ENCODE measurements at places on chromosomes 1 and 21.

DNA sequence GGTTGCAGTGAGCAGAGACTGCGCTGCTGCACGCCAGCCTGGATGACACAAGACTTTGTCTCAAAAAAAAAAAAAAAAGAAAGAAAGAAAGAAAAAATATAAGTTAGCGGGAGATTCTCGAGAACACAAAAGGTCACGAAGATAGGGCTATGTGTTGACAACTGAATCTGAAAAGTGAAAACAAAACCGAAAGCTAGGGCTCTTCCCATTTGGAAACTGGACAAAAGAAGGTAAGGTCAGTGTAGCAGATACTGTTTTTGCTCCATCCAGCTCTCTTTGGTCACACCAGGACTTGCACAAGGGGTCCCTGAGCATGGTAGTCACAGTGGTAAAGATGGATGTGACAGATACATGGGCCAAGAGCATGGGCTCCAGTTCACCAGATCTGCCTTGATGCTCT is 60.4 kb upstream of the MAP10 start:
- no peak for DNase-seq

GRCh38 chr1:7785108-7785507 is 1.0 kb downstream of the PER3 start:
- no peak for DNase-seq

GRCh38 chr21:46168659-46169386 is 13.4 kb upstream of the FTCD start:
- DNase-seq: no peak

DNA sequence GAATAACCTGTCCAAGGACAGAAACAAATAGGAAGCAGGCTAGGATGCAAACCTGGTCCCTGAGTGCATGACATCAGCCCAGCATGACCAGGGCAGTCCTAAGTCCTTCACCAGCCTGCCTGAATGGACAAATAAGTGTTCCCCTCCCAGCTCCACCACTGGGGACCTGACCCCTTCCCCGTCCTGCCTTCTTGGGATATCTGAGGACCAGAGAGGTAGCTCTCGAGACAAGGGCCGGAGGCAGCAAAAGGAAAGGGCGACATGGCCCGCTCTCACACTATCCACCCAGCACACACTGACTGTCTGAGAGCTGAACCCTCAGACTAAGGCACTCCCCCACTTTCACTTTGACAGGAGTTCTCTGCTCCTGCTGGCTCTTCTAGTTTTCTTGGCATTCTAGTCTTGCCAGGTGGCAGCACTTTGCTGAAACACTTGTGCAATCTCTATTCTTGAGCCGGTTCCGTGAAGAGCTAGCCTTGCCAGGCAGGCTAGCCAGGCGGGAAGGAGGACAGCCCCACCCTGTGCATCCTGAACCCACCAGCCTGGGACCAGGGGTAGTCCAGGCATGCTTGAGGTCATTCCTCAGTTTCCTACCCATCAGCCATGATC is 251.1 kb upstream of the RAB4A start:
- DNase-seq: no peak

DNA sequence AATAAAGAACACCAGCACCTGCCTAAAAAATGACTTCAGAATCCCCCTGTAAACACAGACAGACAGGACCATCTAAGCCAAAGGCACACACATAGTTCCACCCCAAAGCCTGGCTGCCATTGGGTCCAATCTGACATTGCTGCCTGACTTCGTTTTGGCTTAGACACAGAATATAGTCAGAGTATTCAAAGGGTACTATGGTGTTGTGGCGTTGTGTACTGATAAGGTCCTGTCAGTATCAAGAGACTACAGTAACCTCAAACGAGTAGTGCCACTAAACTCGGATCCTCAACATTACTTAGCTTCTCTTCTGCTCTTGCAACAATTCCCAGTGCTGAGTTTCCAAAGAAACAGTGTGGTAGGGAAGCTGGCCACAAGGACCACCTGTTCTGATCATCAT is 169.3 kb upstream of the NR5A2 start:
- no peak for DNase-seq

- no peak for DNase-seq
Observed at GRCh38 chr1:24045771-24046170, 65.6 kb upstream of the SRSF10 start.

GRCh38 chr1:193221651-193222050 is 35.2 kb upstream of the B3GALT2 start:
- DNase-seq: no peak

GRCh38 chr21:20944139-20944538 is 54.1 kb upstream of the NCAM2 start:
- no peak for DNase-seq

DNA sequence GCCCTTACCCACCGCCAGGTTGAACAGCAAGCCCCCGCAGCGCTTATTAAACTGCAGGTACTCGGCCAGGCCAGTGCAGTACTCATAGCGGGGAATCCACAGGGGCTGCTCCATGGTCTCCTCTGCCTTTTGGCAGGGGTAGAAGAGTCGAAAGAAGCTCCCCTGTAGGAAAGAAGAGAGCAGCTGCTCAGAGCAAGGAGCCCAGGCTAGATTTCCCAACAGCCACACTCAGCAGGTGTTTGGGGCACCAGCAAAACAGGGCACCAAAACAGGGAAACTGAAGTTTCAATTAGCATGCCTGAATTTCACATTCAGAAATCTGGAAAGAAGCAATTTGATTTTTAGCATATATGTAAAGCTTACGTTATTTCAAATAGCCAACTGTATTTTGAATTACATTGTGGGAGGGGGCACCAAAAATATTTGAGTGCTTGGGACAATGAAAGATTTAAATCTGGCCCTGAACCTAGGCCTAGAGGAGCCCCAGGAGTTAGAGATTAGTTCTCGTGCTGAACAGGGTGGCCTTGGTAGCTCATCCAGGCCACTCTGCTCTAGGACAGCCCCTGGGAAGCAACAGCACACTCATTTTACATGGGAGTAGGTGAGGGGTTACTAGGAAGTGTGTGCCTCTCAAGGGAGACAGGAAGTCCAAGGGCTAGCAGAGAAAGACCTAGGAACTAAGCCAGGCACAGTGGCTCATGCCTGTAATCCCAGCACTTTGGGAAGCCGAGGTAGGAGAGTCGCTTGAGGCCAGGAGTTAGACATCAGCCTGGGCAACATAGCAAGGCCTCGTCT is 8.2 kb downstream of the PAFAH2 start:
- no peak for DNase-seq

DNA sequence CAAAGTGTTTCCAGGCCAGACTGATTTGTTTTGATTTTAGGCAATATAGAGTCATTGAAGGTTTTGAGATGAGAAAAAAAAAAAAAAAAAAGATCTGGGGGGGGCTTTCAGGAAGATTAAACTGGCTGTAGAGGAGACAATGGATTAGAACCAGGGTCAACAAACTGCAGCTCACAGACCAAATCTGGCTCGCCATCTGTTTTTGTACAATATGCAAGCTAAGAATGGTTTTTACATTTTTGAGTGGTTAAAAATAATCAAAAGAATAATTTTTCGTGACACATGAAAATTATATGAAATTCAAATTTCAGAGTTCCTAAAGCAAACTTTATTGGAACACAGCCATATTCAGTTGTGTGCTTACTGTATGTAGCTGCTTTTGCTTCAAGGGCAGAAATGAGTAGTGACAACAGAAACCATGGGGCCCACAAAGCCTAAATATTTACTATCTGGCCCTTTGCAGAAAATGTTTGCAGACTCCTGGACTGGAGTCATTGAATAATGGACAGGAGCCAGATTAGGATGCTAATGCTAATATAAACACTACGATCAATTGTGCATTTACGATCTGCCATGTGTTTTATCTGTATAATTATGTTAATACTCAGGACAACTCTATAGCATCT is 375.7 kb upstream of the DAB1 start:
- DNase-seq: no peak

- no peak for DNase-seq
Observed at GRCh38 chr1:45608175-45609156, 15.4 kb downstream of the CCDC17 start.

- DNase-seq: no peak
Observed at GRCh38 chr21:18334066-18334465, 69.5 kb downstream of the TMPRSS15 start.

DNA sequence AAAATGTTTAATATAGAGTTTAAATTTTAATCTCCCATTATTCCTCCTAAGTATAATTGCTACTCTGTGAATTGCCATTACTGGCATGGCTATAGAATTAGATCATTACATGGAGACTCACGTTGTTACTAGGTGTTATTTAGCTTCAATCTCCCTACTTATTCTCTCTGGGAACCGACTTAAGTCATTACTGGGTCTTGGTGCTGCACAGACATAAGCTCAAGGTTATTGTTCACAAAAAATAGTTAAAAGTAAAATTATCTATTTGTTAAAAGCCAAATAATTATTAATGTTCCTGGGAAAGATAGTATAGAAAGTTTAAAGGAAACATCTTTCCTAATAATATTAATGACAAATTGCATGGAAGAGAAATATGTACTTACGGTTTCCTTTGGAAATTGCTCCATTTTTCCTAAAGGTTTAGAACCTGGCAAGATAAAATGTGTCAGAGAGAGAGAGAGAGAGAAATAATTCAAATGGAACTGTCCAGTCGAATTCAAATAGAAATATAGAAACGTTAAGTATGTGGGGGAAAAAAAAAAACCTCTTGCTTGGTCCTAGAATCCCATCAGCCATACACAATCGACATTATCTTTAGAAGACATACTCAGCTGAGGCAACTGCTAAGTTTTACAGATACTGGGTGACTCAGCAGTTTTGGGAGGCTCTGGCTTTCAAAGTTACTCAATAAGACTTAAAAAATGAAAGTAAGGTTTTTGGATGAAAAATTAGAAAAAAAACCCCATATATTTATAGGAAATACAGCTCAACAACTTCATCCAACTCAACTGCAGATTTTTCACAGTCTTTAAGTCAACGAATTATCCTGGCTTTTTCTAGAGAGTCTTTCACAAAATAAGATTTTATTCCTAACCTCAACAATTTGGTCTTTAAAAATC is at the start of gene SPTA1:
Gene SPTA1 (minus strand): TSS at position 605 of the 899 bp plus-strand sequence. CDS start 198 bp downstream, at position 407.
- no peak for DNase-seq

DNA sequence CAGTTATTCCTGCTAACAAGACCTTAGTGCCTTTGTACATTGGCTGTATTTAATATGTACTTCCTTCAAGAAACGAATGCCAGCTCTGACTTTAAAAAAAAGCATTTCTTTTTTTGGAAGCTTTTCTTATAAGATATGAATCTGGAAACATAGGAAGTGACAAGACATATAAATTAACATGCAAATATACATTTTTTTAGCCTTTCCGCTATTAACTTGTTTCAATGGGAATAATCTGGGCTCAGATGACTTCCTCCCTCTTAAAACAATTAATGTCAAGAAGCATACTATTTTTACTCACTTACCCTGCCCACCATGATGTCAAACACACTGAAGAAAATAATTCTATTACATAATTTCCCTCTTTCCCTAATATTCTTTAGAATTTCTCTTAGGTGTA is 1.4 kb downstream of the DENND1B start:
- DNase-seq: no peak

DNA sequence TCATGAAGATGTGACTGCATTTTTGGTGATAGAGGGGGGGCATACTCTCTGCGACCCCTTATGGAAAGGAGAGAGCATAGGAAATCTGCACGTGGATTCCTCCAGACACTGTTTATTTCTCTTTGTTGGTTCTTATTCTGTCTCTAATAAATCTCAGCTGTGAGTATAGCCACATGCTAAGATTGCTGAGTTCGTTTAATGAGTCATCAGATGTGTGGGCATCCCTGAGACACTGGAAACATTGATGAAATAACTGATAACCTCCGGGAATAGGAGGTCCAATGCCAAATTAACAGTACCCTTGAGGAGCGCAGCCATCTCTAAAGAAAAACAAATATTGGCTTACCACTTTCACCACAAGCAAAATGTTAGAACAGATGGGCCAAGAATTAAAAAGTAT is 880.2 kb upstream of the NEGR1 start:
- DNase-seq: no peak

- DNase-seq: no peak
Observed at GRCh38 chr1:26220199-26220912, 13.6 kb upstream of the CEP85 start.

DNA sequence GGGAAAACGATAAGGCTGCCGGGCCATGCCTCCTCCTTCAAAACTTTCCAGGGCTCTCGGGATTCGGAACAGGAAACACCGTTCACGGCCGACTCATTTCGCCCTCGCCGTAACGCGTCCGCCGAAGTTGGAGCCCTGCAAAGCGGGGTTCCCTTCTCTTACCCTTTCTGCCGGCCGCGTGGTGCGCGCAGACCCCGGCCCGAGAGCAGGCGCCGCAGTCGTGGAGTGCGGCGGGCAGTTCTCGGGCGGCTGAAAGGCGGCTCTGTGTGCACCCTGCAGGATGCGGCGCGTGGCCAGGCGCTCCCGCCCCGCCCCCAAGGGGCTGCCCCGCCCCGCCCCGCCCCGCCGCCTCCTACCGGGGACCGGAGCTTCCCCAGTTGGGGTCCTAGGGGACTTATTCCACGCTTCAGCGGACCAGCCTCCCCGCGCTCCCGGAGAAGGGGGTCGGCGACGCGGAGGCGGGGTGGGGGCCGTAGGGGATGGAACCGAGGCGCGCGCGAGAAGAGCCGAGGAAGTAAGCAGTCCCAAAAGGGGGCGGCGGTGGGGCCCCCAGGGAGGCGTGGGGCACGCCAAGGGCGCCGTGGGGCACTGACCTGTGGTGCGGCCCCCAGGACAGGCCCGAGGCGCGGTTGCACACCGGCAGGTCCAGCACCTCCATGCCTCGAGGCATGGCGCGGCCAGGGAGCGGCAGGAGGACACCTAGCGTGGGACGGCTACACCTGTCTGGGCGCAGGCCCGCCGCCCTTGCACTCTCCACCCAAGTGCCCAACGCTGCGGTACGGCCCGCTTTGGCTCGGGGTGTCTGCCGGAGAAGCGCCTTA is at the start of gene MCOLN2:
Gene MCOLN2 (minus strand): TSS at position 268 of the 821 bp plus-strand sequence. CDS start 241 bp downstream, at position 27.
- no peak for DNase-seq

DNA sequence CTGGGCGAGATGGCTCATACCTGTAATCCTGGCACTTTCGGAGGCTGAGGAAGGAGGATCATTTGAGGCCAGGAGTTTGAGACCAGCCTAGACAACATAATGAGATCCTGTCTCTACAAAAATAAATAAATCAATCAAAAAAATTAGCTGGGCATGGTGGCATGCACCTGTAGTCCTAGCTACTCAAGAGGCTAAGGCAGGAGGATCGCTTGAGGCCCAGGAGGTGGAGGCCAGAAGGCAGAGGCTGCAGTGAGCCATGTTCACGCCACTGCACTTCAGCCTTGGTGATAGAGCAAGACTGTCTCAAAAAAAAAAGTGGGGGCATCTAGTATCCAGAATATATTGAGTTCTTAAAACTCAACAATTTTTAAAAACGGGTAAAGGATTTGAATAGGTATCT is 6.0 kb downstream of the TUT4 start:
- DNase-seq: no peak

- no peak for DNase-seq
Observed at GRCh38 chr1:68121536-68121935, 71.1 kb upstream of the DIRAS3 start.

All from NCI-H2227 treated with DMSO at 0.1 percent for 48 hours (cell line).